ENCODE measurements at places on chromosomes 6 and 20.

- DNase-seq, result no peak
Observed at GRCh38 chr6:120274547-120274946, 925.0 kb upstream of the MAN1A1 start.

DNA sequence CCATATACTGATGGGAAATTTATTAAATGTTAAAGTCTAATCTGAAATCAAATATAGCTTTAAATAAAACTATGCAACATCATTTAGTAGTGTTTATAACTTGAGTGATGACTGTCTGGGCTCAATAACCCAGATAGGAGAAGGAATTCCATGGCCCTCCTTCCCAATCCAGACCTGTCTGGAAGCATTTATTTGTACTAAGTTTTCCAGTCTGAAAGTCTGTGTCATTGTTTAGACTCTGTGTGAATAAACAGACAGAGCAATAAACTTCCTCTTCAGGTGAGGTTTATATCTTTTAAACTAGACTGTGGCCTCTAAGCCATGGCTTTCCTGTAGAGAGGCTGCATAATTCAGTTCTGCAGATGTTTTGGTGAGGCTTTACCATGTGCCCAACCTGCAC is 176.4 kb downstream of the SOX4 start:
- DNase-seq, result no peak

DNA sequence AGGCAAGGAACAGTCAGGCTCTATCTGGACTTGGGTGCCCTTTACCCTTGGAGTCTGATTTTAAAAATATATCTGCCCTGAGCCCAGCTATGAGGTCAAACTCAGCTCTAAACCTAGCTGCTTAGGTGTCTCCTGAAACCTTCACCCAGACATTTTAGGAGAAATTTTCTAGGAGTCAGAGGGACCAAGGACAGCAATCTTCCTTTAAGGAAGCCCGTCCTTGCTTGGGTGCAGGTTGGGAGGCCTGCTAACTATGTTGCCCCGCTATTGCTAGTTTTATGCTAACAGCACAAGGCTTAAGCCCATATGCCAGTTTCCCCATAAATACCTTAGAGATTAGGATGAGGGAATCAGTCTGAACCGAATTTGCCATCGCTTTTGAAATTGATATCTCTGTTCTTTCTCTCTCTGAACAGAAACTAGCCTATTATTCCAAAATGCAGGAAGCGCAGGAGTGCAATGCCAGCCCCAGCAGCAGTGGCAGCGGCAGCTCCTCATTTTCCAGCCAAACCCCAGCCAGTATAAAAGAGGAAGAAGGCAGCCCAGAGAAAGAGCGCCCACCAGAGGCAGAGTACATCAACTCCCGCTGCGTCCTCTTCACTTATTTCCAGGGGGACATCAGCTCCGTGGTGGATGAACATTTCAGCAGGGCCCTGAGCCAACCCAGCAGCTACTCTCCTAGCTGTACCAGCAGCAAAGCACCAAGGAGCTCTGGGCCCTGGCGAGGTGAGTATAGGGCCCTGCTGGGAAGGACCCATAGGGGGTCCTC is 2.6 kb downstream of the VGLL2 start:
- DNase-seq, result no peak

DNA sequence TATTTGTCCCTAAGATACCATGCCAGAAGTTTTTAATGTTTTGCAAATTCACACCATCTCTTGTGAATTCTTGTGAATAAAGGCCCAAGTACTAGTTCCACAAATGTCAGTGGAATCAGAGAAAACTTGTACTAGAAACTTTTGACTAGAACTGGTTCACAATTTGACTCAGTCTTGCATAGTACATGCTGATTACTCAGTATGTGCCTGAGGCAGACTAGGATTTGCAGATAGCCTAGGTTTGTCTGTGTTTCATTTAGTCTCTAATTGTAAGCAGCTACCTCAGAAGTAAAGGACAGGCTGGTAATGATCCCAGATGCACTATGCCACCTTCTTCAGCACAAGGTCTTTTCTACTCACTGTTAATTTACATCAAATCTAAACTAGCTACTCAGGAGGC is 34.2 kb upstream of the GSTA4 start:
- peak; percentile 58 for DNase-seq

DNA sequence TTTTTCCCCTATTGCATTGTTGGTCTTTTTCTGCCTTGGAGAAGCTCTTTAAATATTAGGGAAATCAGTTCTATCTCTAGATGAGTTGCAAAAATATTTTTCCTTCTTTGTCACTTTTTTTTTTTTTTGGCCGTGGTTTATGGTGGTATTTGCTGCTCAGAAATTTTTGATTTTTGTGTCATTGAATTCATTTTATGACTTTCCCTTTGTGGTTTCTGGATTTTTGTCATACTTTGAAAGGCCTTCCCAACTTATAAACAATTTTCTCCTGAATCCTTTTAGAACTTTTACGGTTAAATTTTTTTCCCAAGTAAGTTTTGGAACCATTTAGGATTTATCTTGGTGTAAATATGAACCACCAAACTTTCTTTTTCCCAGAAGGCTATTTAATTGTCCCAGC is 145.6 kb downstream of the GJA10 start:
- no peak for DNase-seq

DNA sequence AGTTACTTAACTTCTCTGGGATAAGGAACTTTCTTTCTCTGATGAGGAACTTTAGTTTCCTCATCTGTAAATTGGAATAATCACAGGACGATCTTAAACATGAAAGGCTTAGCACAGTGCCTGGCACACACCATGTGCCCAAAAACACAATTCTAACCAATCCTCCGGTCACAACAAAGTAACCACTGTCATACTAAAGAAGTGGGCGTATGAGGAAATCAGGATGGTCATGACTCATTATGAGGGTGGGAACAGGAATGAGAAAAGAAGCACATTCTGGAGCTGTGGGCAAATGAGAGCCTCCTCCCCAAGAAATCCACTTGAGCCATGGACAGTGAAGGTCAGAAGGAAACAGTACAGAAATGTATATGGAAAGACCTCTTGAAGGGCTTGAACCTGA is 82.9 kb downstream of the LRFN2 start:
- DNase-seq, result no peak

GRCh38 chr6:136330634-136331033 is 41.0 kb upstream of the BCLAF1 start:
- no peak for DNase-seq

GRCh38 chr6:122482750-122483080 is 11.1 kb upstream of the SERINC1 start:
- no peak for DNase-seq
